NK-92 treated with Interleukin-12 subunit alpha and Interleukin-12 subunit beta, amount 100 ng/mL, for 24 hours (cell line): ENCODE measurements at places on chromosomes 7 and 10.

GRCh38 chr7:106376026-106376799 is 91.4 kb upstream of the NAMPT start:
- no peak for DNase-seq

DNA sequence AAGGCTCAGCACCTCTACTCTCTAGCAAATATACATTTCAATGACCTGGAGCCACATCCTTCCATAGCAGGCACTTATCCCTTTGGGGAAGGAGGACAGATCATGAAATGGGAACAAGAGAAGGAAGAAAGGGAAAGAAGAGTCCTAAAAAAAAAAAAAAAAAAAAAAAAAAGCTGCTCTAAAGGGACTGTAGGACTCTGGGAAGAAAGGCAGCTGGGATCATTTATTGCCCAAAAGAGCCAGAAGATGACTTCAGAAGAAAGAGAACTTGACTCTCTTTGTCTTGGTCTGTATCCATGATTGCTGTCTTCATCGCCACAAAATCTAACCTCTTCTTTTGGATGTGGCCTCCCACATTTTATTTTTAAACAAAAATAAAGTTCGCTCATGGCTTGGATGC is 203.6 kb upstream of the CELF2 start:
- no peak for DNase-seq

DNA sequence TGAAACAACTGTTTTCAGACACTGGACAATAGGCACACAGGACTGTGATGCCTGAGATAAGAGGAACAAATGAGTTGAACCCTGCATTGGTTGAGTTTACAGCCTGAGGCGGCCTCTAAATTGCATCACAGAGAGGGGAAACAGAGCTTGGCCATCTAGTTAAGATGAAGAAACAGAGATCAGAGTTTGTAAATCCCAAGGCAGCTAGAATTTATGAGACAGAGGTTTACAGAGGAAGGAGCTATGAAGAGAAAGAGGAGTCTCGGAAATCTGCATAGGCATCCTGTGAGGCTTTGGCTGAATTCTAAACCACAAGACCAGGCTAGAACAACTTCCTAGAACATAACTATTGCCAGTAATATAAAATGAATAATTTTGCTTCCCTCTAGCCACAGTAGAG is 41.0 kb upstream of the OIT3 start:
- no peak for DNase-seq

- no peak for DNase-seq
Observed at GRCh38 chr7:136566491-136566890, 302.0 kb upstream of the CHRM2 start.

- no peak for DNase-seq
Observed at GRCh38 chr7:28136420-28136819, 44.2 kb downstream of the JAZF1 start.

GRCh38 chr7:44147026-44147991 is 6.2 kb upstream of the MYL7 start:
- no peak for DNase-seq

DNA sequence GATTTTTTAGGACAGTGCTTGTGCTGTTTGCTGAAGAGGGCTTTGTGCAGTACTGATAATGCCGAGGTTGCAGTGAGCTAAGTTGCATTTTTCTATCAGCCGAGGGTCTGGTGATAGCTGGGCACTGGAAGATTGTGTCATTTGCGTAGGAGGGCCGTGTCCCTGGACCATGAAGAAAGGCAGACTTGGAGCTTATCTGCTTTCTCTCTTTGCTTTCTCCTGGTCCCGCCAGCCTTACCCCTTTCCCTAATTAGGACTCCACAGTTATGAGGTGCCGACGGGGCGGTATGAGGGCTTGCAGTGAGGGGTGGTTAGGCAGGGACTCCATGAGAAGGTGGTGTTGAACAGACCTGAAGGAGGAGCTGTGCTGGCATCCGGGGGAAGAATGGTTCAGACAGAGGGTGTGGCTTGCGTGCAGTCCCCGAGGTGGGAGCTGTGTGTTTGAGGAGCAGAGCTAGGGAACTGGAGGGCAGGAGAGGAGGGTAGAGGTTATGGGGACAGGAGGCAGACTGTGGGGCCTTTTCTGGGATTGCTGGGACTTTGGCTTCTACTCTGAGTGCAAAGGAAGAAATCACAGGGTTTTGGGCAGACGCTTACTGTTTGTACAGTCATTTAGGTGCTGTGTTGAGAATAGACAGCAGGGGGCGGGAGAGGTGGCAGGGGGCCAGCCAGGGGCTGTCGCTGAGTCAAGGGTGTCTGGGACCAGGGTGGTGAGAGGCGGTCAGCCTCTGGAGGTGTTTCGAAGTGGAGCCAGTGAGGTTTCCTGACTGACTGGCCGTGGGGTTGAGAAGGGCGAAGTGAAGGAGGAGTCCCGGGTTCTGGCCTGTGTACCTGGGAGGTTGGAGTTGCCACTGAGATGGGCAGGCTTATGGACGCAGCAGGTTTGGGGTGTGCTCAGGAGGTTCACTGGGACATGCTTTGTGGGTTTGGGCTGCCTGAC is 43.4 kb downstream of the PRF1 start:
- peak; percentile 72 for DNase-seq

DNA sequence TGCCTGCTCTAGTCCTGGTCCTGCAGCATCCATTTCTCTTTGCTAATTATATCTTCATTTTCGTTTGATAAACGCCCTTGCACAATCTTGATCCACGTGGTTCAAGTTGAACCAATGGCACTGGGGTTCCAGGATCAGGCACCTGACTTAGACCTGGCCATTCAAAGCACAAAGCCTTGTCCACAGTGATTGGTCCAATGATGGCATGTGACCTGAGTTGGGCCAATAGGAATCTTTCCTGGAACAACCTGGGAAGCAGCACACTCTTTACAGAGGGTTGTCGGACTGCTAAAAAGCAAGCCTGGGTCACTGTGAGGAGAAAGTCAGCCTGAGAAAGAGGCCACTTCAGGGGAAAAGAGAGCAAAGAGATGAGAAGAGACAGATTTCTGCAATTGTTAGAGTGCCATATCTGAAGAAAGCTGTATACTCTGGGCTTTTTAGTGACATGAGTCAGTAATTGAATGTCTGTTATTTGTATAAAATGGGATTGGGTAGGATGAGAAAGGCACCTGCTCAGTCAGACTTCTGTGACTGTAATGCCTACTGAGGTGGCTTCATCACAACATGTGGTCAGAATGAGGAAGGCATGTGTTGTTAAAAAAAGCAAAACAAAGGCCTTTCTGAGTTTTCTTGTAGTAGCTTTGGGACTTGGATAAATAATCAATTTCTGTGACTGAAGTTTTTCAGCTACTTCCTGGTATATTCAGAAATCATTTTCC is 4.4 kb upstream of the STEAP4 start:
- no peak for DNase-seq

DNA sequence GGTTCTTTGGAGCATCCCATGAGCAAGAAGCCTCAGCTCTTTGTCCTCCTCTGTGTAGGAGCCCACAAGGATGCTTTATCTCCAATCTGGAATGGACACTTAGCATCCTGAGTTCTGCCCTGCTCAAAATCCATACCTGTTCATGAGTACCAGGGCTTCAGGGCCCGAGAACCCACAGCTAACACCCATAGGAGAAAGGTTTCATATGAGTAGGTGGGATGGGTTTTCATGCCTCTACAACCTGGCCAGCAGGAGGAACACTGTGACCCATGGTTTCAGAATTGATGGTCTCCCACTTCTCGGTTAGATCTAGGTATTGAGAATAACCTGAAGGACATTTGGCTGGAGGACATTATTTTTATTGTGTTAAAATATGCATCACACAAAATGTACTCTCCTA is 57.8 kb downstream of the TBXAS1 start:
- no peak for DNase-seq

- no peak for DNase-seq
Observed at GRCh38 chr7:11667810-11668185, 164.2 kb downstream of the THSD7A start.

DNA sequence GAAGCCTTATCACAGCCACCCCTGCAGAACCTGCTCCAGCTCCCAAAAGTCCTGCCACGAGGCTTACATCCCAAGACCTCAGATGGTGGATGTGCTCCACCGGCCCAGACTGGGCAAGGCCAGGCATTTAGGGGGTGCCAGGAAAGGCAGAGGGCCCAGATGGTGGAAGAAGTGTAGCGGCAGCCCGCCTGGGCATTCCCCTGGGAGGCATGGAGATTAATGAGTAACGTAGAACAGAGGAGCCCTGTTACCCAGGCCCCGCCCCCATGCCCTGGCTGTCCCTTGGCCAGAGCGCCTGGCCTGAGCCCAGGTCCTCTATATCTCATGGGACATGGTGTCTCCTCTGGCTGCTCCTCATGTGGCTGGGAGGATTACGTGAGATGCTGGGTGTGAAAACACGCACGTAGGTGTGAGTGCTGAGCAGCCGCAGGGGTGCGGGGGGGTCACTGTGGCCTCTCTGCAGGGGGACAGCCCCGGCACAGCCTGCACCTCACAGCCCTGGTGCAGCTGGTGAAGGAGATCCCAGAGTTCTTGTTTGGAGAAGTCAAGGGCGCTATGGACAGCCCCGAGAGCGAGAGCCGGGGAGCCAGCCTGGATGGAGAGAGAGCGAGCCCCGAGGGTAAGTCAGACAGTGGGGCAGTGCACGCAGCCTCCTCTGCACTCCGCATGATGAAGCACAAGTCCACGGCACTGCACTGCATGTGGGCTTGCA is 52.9 kb downstream of the ZNF467 start:
- DNase-seq = no peak

- no peak for DNase-seq
Observed at GRCh38 chr7:152760854-152761748, 1.5 kb downstream of the ACTR3B start.

- DNase-seq = no peak
Observed at GRCh38 chr7:28919510-28919909, 38.6 kb downstream of the TRIL start.

GRCh38 chr7:70307544-70308106 is 709.4 kb downstream of the AUTS2 start:
- no peak for DNase-seq

- no peak for DNase-seq
Observed at GRCh38 chr7:28677668-28678067, 265.4 kb downstream of the CREB5 start.

- DNase-seq = no peak
Observed at GRCh38 chr7:50812841-50813475, 30.3 kb upstream of the GRB10 start.
